T-helper 1 cell (primary cell): ENCODE measurements at places on chromosomes 11 and 22.
A peak's percentile ranks its signal among the peaks of the same experiment; 100 is the strongest.

DNA sequence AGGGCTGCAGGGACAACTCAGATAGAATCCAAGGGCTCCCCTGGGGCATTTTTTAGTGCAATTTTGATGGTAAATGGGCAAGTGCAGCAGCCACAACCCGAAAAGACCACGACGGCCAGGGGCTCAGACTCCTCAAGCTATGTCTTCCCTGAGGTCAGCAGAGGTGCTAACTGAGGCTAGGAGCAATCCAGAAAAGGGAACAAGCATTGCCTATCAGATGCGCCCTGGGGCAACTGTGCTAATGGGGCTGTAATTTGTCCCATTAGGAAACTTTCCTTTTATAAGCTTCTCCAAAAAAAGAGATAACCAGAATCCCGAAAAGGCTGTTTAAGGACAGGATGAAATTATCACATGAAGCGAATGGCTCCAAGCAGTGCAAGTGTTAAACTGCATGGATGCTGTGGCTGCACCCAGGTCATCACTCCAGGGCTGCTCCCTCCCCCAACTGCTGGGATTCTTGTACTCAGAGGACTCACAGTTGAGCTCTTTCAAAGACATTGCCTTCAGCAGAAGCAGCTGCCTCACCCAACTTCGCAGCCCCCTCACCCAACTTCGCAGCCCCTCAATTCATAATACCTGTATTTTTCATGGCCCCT is 2.8 kb upstream of the CD3E start:
- DNase-seq, result no peak

- DNase-seq, result peak; percentile 81
Measured at GRCh38 chr11:35083431-35084238, 55.3 kb upstream of the CD44 start.

GRCh38 chr11:122394313-122394712 is 261.2 kb upstream of the UBASH3B start:
- no peak for DNase-seq

DNA sequence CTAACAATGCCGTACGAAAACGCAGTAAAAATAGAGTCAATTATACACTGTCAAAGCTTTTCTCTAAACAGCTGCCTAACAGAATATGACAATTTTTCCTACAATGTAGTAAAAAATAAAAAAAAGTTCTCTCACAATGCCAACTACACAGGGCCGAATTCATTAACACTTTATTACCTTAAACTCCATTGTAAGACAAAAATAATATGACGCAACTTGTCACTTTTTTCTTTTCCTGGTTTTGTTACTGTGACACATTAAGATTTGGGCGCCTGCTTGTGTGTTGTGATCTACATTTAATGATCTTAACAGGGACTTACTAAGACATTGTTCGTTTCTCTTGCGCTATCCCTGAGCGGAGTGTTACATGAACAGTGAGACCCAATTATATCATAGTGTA is 204.1 kb downstream of the INSC start:
- DNase-seq, result no peak

DNA sequence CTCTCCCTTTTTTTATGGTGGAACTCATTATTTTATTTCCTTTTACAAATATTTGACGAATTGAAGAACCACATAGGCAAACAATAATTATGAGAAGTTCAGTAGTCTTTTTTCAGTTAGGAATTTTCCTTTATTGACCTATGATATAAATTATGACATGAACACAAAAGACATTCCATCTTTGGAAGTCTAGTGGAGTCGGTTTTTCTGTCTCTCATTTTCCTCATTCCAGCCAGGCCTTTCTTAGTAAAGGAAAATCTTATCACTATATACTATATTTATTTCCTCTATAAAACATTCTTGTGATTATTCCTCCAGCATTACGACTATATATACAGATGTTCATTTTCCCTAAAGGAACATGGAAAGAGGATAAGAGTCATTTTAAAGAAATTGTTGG is 1046.1 kb downstream of the DLG2 start:
- DNase-seq, result no peak

GRCh38 chr22:37234736-37235711 is 9.0 kb downstream of the RAC2 start:
- DNase-seq, result no peak

DNA sequence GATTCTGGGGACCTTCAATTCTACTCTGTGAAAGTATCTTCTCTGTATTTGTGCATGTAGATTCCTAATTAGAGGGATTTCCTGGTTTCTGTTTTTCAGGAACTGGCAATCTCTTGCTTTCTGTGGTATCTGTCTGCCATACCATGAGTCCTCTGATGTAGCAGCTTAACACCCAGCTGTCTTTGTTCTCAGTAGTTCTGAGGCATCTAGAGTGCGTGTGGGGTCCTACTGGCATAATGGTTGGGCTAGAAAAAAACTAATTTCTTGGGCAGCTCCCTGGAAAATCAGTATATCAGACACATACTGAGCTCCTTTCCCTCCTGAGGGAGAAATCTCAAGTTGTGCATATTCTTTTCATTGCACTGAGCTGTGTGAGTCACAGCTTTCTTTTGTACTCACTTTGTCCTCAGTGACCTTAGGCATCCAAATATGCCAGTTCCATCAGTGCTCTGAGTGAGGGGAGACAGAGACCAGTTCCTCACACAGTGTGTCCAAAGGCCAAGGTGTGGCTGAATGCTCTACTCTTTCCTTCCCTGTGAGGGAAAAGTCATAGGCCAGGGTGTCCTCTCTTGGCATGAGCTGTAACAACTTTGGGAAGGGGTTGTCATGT is 35.5 kb upstream of the SLC22A24 start:
- DNase-seq, result no peak

DNA sequence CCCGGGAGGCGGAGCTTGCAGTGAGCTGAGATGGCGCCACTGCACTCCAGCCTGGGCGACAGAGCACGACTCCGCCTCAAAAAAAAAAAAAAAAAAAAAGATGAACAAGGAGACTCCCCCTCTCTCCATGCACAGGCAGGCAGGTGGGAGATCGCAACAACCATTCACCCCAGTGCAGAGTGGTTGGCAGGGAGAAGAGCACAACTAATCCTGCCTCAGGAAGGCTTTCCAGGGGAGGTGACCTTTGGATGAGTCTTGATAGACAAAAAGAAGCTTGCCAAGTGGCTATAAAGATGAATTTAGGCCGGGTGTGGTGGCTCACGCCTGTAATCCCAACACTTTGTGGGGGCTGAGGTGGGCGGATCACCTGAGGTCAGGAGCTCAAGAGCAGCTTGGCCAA is 30.0 kb downstream of the FLRT1 start:
- no peak for DNase-seq

- DNase-seq, result no peak
Measured at GRCh38 chr11:45968901-45969300, 46.4 kb downstream of the LARGE2 start.

DNA sequence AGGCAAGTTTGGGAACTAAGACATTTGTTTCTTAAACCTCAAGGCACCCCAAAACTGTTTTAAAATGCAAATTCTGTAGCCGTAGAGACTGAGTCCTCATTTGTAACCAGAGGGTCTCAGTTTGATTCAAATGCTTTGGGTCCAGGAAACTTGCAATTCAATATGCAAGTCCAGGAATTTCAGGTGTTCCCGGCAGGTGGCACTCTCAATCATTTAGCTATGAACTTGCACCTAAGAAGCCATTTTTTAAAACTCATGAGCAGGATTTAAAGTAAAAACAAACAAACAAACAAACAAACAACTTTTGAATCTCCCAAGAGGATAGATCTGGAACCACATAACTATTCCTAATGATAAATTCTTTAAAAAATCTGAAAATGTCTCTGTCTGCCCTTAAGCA is 8.7 kb upstream of the ABTB2 start:
- no peak for DNase-seq

DNA sequence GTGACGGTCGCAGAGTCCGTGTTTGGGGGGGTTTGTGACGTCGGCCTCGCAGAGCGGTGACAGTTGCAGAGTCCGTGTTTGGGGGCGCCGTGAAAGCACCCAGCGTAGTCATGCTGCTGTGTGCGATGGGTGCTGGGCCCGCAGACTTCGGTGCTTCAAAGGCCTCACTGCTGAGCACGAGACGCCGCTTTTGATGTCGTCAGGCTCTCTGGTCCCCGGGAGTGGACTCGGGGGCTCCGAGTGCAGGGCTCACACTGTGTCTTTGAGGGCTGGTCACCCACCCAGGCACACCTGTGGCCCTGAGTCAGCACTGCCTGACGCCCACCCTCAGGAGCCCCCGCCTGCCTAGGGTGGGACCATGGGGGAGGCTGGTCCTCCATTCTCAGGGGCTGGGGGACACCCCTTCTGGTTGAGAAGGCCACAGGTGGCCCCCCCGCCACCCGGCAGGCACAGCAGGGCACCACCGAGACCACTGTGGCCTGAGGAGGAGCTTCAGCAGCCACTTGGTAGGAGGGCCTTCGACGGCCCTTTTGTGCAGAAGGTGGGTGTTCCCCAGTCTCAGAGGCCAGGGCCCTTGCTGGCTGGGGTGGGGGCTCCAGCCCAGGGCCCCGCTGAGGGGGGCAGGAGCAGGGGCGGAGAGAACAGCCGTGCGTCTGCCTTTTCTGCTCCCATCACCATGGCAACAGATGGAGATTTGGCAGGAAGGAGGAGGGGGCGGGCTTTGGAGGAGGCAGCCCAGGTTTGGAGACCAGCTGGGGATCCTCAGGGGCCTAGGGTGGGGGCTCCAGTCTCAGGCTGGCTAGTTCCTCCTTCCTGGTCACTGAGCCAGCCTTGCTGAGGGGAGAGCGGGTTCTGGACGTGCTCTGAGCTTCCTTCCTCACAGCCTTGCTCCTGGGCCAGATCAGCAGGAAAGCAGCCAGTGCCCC is 20.9 kb downstream of the BRSK2 start:
- DNase-seq, result no peak

- peak; percentile 54 for DNase-seq
Measured at GRCh38 chr22:17742527-17742902, 31.8 kb downstream of the BID start.
